ENCODE measurements at places on chromosomes 16 and 17.
A peak's percentile ranks its signal among the peaks of the same experiment; 100 is the strongest.

- DNase-seq, result no peak
These were observed 8.9 kb upstream of the NAGPA start for GRCh38 chr16:5042574-5043171.

- no peak for DNase-seq
These were observed 69.7 kb downstream of the IL21R start for GRCh38 chr16:27471661-27472060.

GRCh38 chr17:10768750-10769251 lies 35.1 kb downstream of the TMEM238L start:
- DNase-seq, result no peak

GRCh38 chr16:75250809-75251279 lies 580 bp downstream of the BCAR1 start:
- DNase-seq, result peak; percentile 31

GRCh38 chr17:10875430-10875851 lies 37.6 kb upstream of the PIRT start:
- DNase-seq, result no peak

DNA sequence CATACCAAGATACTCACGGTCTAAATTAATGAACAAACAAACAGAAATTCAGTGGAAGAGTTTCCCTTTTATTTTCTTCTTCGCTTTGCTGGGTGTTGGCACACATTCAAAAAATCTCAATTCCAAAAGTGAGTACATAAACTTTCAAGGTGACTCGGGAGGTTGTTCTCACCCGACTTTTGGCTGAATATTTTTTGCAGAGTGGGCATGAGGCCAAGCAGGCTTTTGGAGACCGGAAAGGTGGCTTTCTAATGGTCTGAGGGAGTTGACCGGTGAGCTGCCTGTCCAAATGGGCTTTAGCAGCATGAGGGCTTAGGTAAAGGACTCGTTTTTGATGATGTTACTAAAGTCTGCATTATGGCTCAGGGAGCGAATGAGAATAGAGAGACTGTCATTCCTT lies 318.7 kb downstream of the CPPED1 start:
- DNase-seq, result no peak
